HL-60 (cell line): ENCODE measurements at places on chromosomes 12 and 14.

DNA sequence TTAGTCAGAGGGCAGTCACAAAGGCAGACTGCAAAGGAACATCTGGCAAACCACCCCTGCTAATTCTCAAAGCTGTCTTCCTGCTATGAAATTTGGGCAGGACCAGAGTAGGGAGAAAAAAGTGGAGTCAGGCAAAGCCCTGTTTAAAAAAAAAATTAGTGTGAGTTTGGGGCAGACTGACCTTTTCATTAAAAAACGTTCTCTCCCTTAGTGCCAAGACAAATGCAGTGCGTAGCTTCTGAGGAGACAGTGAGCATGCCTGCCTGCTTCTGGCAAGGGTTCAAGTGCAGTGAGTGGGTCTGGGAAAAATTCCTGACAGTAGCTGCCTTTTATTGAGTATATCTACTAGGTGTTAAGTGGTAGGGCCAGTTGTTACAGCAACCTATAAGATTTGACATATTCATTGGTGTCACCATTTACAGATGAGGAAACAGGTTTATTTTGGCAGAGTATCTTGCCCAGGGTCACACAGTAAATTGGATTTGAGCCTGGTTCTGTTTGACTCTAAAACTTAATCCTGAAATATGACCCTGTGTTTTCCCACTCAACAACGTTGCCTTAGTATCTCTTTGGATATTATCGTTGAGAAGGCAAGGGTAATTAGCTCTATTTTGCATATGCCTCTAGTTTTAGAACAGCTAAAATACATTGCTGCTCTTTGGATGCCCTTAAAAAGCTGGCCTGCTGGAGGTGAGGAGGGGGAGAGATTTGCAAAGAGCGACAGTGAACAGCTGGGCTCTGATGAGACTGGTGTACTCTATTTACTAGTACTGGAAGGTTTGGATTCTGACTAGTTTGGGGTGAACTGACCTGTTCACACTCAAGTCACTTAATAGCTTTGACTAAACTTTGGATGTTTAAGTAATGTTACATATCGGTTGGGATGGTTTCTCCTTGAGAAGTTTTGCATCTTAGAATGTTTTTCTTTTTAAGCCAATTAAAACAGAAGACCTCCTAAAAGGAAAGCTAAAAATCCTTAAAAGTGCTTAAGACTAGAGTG is 72.8 kb downstream of the PAPOLA start:
- no peak for DNase-seq

- peak; percentile 66 for DNase-seq
Measured at GRCh38 chr14:93105362-93105761, 10.4 kb downstream of the ITPK1 start.

DNA sequence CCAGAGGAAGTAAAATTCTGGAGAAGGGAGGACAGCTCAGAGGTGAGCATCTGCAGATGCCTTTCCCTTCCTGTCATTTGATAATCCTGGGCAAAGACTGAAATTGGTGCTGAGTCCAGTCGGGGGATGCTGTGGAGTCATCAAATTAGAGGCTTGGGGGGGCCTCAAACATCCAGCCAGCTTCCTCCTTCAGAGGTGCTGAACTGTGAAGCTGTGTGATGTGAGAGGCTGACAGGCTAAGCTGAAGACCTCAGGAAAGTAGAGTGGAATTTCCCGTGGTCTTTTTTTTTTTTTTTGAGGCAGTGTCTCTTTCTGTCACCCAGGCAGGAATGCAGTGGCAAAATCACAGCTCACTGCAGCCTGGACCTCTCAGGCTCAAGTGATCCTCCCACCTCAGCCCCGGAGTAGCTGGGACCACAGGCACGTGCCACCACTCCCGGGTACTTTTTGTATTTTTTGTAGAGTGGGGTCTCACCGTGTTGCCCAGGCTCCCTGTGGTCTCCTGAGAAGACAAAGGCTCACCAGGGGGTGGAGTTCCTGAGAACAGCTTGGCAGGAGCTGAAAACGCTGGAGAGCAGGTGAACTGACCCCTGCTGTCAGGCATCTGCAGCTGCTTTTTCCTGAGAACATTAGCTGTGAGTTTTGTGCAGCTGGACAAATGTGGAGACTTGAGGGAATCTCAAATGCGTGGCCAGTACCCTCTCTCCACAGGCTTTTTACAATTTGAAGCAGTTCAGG is 6.1 kb upstream of the TCL1B start:
- no peak for DNase-seq

DNA sequence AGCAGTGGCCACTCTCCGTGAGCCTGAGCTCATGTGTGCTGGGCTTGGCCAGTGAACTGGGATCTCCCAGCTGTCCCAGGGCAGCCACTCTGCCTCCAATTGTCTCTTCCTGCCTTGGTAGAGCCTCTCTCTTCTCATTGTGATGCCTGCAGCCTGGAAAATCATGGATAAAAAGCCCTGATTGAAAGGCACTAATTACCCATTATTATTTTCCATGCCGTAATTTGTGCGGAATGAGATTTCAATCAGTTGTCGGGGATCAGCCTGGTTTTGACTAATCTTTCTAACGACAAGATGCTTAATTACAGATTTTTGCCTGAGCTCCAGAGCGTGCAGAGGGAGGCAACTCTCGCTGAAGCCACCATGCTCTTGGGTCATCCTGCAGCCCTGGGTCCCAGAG is 52.7 kb downstream of the ESRRB start:
- DNase-seq, result no peak

DNA sequence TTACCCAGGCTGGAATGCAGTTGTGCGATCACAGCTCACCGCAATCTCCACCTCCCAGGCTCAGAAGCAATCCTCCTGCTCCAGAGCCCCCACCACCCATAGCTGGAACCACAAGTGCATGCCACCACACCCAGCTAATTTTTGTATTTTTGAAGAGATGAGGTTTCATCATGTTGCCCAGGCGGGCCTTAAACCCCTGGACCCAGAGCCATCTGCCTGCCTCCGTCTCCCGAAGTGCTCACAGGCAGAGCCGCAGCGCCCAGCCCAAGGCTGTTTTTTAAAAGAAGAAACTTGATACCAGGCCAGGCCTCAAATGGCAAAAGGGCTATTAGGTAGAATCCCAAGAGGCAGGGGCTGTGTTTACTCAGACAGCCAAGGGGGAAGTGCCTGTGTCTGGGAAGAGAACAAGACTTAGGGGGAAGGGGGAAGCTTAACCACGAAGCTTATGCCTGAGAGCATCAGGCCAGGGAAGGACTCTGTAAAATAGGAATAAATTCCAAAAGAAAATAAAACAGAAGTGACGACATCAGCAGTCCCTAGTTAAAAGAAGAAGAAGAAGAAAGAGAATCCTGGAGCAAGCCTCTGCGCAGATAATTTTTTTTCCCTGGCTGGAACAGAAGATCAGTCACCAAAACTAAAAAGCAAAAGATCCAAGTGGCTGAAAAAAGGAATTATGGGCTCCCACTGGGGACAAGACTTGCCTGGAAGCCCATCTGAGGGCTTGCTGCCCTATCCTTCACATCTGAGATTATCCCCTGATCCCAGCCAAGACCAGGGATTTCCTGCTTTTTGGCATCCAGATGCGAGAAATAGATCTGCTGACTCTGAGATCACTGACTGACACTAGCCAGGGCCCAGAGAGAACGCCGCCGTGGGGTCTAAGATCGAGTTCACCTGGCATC is 170.5 kb downstream of the NDUFA12 start:
- DNase-seq, result no peak

- peak; percentile 2 for DNase-seq
Measured at GRCh38 chr12:18224745-18225144, 36.6 kb upstream of the PIK3C2G start.

DNA sequence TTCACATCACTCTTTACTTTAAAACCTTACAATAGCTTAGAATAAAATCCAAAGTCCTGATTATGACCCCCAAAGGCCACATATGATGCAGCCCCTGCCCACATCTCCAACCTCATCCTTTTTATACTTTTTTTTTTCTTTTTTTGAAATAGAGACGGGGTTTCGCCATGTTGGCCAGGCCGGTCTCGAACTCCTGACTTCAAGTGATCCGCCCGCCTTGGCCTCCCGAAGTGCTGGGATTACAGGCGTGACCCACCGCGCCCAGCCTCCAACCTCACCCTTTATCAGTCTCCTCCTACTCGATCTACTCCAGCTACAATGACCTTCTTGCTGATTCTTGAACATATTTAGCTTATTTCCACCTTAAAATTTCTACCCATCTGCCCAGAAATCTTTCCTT is 1.2 kb upstream of the MAPKAPK5 start:
- DNase-seq, result peak; percentile 25

- DNase-seq, result peak; percentile 20
Measured at GRCh38 chr12:121288986-121289385, 7.5 kb downstream of the CAMKK2 start.

DNA sequence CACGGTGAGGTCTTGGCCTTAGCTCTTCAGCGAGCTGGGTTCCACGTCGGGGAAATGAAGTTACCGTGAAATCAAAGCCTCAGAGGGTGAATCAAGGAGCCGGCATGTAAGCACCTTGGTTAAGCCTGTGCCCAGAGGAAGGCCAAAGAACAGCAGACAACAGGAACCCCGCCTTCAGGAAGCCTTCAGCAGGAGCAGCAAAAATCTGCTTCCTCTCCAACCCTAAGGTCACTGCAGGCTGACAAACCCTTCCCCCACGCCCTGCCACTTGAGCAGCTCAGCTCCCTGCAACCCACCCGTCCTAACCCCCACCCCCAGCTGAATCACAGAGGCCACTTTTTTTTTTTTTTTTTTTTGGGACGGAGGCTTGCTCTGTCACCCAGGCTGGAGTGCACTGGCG is 72.9 kb upstream of the LTA4H start:
- DNase-seq, result peak; percentile 82

- DNase-seq, result no peak
Measured at GRCh38 chr14:91021115-91021514, 39.3 kb downstream of the RPS6KA5 start.

- DNase-seq, result no peak
Measured at GRCh38 chr14:71497645-71498086, 434.6 kb upstream of the RGS6 start.

DNA sequence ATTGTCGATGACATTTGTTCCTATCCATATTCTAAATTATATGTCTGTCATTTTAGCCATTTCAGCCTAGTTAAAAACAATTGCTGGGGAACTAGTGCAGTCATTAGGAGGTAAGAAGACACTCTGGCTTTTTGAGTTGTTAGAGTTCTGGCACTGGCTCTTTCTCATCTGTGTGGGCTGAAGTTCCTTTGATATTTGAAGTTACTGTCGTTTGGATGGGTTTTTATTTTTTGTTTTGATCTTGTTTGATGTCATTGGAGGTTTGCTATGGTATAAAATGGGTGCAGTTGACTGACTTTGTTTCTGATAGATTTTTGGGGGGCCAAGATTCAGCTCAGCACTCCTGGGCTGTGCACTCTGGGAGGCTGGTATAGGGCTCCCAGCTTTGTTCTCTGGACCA is 20.7 kb upstream of the CD69 start:
- DNase-seq, result no peak

DNA sequence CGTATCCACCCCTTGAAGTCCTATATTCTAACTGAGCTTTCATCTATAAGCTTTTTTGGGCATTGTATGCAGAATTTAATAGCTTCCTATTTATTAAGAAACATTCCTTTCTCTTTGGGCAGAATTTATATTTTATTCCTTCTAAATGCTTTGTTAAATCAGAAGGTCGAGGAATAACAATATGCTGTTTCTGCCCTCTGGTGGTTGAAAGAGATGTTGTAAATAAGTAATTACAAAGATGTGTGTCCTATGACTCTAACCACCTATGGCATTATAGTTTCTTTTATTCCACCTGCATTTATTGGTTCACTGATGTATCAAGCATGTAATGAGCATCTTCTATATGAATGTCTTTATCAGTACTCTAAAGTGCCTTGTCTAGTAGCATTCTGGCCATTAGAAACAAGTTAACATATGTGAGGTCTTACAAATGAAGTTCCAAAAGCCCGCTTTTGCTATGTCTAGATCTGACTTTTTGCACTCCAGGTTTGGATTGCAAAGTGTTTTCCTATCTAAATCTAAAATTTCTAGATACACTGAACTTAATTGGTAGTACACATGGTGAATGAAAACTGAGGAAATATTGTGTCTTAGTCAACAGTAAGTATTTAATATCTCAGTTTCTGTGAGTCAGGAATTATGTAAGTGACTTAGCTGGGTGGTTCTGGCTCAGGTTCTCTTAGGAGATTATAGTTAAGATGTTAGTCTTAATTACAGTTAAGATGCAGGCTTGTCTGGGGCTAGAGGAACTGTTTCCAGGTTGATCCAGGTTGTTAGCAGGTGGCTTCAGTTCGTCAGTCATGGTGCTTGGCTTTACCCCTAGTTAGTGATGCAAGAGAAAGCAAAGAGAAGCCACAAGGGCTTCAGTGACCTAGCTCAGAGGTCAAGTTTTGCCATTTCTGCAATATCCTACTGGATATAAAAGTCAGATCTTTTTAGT is 57.5 kb downstream of the PLEKHA5 start:
- peak; percentile 3 for DNase-seq

DNA sequence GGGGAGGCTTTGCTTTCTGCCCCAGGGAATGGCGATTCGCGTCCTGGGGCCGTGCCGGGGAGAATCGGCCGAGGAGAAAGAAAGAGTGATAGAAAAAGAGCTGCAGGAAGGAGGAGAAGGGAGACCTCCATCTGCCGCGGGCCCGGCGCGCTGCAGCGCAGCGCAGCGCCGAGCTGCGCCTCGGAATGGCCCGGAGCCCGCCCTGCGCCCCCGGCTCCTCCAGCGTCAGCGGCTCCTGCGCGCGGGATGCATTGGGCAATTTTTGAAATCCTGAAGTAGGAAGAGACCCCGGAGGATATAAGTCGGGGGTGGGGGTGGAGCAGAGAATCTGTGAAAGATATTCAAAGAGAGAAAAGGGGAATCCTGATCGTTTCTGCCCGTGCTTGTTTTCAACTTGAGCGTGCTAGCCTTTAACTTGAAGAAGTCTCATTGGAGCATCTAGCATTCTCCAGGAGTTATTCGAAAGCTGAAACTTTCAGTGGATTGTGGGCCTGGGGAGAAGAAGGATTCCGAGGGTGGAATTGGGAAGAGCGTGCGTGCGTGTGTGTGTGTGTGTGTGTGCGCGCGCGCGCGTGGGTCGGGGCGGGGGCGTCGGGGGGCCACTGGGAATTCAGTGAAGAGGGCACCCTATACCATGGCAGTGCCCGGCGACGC is 441 bp downstream of the PDE3A start:
- no peak for DNase-seq

GRCh38 chr12:46271863-46272262 is 3.0 kb upstream of the SLC38A1 start:
- no peak for DNase-seq

DNA sequence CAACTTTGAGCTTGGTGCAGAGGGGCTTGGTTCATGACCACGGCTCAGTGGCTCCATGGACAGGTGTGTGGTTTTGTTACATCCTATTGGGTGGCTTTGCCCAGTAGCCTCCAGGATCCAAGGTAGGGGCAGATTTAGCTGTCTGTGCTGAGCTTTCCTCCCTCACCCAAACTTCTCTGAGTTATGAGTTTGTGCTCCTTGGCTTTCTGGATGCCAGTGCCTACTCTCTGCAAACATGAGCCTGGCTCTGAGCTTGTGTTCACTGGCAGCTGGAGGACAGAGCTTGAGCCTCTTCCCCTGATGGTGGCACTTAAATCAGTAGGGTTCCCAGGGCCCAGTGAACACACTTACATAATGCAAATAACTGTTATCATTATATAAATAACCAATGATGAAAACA is 45.3 kb upstream of the HECTD1 start:
- no peak for DNase-seq

- no peak for DNase-seq
Measured at GRCh38 chr14:75389679-75390078, 38.1 kb upstream of the JDP2 start.
